ENCODE measurements at places on chromosomes 7 and 10. TPM values are rescaled to one million over a fixed set of nuclear protein-coding genes. Genes with fewer than 3 reads are reported as not detected.
A peak's percentile ranks its signal among the peaks of the same experiment; 100 is the strongest.

GRCh38 chr10:680745-681144 is 8.7 kb downstream of the DIP2C start:
- DNase-seq: no peak

GRCh38 chr10:811379-812175 is 119.9 kb downstream of the LARP4B start:
- no peak for DNase-seq

GRCh38 chr10:3455385-3456334 is 283.1 kb upstream of the PITRM1 start:
- no peak for DNase-seq

DNA sequence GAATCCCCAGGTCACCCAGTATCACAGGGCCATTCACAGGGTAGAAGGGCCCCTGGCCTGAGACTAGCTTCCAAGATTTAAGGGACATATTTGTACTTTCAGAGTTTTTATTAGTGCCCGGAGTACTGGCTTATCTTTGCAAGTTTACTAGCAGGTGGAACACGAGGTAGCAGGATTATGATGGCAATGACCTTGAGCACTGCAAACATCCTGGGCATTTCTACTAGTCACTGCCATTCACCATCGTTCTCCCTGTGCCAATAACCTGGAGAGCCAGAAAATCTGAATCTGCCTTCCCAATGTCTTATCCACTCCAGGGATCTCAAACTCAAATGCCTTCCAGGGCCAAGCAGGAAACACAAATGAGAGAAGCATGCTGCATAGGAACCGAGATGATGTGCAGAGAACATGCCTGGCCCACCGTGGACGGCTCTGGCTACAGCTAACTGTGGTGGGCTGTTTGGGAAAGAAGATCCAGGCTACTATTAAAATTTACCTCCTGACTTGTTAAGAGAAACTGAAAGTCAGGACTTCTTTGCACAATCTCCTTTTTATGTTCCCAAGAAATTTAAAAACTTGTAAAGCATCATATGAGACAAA is 16.7 kb downstream of the FAM53B start:
- DNase-seq: no peak

GRCh38 chr10:90674928-90675327 is 182.9 kb downstream of the HTR7 start:
- no peak for DNase-seq

- no peak for DNase-seq
Observed at GRCh38 chr7:37382546-37383088, 66.0 kb downstream of the ELMO1 start.

DNA sequence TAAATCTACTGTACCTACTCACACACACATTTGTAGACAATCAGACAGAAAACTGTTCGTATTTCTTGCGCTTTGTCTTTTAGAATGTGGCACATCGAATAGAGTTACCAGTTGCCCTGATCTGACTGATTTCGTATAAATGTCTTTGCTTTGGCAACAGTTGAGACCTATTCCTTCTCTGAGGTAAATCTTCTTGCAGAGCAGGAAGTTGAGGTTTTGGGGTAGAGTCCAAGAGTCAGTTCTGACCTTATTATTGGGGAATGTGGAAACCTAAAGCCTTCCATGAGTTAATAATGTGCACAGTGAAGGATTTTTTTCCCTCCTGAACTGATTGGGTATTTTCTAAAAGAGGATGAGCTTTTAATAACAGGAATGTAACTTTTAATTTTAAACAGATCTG is 135.3 kb downstream of the KIAA1217 start:
- no peak for DNase-seq

- no peak for DNase-seq
Observed at GRCh38 chr7:43303740-43304241, 191.3 kb downstream of the HECW1 start.

DNA sequence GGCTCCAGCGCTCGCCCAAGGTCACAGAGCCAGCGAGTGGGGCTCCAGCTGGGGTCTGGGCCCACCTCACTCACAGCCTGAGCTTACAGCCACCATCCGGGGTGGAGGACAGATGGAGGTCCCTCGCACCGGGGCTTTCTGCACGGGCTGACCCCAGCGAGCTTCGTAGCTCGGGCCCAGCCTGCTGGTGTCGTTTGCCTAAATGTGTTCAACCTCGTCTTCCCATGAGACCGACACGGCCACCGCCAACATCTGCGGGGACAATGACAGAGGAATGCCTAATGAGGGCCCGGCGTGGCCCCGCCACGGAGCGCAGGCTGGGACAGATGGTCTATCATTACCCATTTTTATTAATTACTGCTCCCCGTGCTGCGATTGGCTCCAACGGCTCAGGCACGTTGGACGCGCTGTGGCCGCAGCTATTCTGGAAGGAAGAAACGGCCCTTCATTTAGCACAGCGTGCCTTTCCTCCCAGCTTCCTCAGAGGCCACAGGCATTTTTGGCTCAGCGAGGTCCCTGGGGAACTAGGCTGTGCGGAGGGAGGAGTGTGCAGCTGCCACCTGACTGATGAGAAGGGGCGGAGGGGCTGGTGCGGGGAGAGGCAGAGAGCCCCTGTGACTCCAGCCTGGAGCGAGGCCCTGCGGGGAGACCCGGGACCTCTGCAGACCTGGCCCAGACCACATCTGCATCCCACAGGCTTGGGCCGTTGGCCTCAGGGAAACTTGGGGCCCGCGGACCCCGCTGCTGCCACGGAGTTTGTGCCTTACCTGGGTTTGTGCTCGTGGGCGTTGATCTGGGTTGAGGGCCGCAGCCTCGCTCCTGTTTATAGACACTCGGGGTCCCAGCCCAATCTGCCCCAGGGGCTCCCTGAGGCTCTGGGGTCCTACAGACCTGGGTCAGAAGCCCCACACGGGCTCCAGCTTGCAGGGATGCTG is 22.9 kb upstream of the ELFN1 start:
- DNase-seq: peak; percentile 55

- no peak for DNase-seq
Observed at GRCh38 chr7:99313204-99313573, 12.5 kb upstream of the ARPC1A start.

DNA sequence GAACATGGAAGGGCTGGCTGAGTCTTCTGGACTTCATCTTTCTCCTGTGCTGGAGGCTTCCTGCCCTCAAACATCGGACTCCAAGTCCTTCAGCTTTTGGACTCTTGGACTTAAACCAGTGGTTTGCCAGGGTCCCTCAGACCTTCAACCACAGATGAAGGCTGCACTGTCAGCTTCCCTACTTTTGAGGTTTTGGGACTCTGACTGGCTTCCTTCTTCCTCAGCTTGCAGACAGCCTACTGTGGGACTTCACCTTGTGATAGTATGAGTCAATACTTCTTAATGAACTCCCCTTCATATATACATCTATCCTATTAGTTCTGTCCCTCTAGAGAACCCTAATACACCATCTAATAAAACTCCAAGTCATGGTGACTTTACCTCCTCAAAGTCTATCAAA is 4.0 kb upstream of the CLEC5A start:
- no peak for DNase-seq

DNA sequence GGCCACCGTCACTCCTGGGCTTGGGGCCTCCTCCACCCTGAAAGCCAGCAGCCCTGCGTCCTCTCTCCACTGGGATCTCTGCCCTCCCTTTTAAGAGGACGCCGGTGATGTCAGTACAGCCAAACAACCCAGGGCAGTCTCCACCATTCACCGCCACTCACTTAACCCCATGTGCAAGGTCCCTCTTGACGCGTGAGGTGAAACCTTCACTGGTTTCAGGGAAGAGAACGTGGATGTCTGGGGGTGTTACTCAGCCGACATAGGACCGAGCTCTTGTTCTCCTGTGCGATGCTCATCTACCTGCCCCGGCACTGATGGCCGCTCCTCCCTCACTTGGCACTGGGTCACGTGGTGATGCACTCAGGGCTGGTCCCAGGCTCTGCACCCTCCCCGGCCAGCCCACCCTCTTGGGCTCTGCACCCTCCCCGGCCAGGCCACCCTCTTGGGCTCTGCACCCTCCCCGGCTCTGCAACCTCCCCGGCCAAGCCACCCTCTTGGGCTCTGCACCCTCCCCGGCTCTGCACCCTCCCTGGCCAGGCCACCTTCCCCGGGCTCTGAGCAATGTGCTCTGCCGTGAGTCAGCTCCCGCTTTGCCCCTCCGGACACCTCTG is 36.1 kb downstream of the ADGRA1 start:
- DNase-seq: no peak

- DNase-seq: no peak
Observed at GRCh38 chr7:35866186-35866585, 65.3 kb downstream of the SEPTIN7 start.

DNA sequence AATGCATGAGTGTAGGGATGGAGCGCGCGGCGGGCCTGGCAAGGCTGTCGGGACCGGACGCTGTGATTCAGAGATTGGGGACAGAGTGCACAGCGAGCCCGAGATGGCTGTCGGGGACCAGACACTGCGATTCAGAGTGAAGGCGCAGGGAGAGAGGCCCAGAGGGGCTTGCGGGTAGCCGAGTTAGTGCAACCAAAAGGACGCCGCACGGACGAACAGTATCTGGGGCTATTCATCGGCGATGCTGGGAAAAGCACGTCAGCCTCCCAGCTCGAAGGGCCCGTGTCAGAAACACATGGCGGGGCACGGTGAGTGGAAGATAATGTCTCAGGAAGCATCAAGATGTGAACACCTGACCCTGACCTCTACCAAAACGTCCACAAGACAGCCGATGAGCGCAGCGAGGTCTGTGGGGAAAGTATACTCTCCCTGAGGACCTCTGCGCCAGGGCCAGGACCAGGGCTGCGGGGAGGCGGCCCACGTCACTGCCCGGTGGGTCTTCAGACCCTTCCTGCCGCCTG is 215.8 kb downstream of the ZMYND11 start:
- no peak for DNase-seq

DNA sequence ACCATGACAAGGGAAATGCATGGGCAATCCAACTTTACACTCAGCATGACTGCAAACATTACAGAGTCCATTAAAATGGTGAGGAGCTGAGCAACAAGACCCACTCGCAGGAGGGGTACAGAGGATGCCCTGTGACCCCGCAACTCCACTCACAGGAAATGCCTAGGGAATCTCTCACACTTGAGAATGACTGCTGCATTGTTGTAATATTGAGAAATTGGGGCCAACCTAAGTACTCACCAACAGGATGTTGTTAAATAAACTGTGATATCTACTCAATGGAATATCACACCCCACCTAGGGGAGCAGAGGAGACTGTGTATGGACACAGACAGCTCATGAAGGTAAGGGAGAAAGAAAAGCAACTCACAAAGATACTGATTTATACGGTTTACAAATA is 53.4 kb upstream of the CAMK2B start:
- DNase-seq: no peak

GRCh38 chr10:103739039-103739764 is 116.2 kb downstream of the SH3PXD2A start:
- no peak for DNase-seq

GRCh38 chr10:129280908-129281586 is 186.0 kb upstream of the MGMT start:
- no peak for DNase-seq

- DNase-seq: no peak
Observed at GRCh38 chr10:101131962-101132635, 999 bp downstream of the TLX1 start.

DNA sequence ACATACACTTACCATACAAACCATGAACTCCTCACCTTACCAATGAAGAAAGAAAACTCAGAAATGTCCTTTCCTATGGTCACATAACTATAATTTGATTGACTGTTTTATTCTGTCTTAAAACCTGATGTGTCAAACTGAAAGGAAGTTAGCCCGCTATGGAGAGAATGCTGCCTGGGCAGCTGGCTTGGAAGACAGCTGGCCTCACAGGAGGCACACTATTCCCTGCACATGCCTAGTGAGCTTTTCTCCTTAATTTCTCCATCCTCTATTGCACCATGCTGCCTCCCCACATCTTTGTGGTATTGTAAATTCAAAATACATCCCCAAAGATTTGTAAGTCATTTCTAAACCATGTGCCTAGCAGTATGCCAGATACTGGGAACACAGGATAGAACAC is 163.3 kb downstream of the STK31 start:
- DNase-seq: no peak

DNA sequence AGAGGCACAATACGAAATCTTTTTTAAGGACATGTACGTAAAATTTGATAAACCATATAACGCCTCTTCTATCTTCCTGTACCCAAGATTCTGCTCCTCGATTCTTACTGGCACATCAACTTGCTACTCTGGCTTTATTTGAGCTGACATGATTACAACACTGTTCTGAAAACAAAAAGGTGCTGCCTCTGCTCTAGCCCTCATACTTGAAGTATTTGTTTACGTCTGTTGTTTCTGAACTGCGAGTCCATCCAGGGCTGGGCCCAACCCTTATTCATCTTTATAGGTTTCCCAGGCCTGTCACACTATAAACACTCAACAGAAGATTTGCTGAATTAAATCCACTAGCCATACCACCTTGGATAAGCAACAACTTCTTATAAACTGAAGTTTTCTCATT is 96.2 kb upstream of the SVIL start:
- DNase-seq: no peak

Gene SAMD9L
- 6.9 TPM for total RNA-seq

Gene HHEX
- total RNA-seq: 4.8 TPM

Gene ADGRA1
- total RNA-seq: 0.11 TPM

Gene GFRA1
- 0.76 TPM for total RNA-seq

Gene PON1
- total RNA-seq: not detected

Gene SPDYE5
- 0.20 TPM for total RNA-seq

Gene ALOX5
- total RNA-seq: 5.1 TPM
